ENCODE measurements at places on chromosomes 3 and 15.

- no peak for DNase-seq
These were observed 26.4 kb downstream of the FHIT start for GRCh38 chr3:61224823-61225222.

DNA sequence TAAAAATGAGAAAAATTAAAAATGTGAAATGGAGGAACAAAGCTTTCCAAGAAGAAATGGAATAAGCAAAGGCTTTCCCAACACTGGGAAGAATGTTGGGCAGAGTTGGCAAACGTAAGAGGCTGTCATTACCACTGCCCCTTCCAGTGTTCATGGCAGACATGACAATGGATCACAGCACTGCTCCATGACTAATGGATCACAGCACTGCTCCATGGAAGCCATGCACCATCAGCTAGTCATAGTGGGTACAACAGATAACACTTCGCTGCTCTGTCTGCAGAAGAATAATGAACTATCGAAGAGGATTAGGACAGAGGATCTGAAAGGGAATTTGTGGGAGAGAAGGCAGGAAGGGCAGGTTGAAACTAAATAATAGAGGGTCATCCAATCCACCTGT, 5.0 kb downstream of the CAV3 start:
- no peak for DNase-seq

GRCh38 chr3:57464801-57465200, 79.3 kb downstream of the DNAH12 start:
- DNase-seq: no peak

GRCh38 chr15:39508536-39508935, 72.3 kb upstream of the THBS1 start:
- DNase-seq: no peak

- DNase-seq: no peak
These were observed 10.6 kb downstream of the LAMP3 start for GRCh38 chr3:183151821-183152351.

DNA sequence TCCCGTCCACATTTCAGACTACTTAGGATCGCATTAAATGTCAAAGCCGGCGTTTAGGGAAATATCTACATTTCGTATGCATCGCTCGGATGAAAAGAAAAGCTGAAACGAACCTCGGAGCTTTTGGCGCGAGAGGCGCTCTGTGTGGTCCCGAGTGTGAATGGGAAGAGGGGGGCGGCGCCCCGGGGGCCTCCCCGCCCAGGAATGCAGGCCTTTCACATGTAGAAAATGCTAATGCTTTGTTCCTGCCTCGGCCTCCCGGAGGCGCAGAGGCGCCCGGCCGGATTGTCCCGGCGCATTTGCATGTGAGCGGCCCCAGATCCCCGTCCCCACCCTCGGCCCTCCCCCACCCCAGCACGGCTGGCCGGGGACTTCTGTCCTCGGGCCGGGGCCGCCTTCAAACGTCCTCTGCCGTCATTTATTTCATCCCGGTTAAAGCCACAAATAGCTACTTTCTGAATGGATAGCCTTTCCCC, 37.0 kb upstream of the TRIM71 start:
- DNase-seq: no peak

- DNase-seq: no peak
These were observed 661.2 kb upstream of the NR2F2 start for GRCh38 chr15:95669146-95669922.

DNA sequence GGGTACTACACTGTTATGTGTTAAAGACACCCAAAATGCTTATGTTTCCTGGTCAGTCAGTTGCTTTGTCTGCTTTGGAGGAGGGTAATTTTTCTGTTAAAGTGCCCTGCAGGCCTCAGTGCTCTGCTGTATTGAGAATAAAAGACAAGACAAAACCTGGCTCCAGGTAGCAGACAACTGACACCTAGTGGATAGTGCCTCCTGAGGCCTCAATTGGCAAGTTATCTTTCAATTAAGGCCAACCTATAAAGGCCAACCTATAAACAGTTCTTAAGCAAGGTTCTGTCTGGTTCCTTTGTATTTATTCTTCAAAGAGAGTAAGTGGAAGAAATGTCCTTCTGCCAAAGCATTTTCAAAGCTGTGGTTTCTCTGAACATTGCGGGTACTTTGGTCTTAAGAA, 773.8 kb downstream of the MECOM start:
- no peak for DNase-seq

GRCh38 chr3:172069478-172069877, 30.1 kb downstream of the FNDC3B start:
- no peak for DNase-seq

DNA sequence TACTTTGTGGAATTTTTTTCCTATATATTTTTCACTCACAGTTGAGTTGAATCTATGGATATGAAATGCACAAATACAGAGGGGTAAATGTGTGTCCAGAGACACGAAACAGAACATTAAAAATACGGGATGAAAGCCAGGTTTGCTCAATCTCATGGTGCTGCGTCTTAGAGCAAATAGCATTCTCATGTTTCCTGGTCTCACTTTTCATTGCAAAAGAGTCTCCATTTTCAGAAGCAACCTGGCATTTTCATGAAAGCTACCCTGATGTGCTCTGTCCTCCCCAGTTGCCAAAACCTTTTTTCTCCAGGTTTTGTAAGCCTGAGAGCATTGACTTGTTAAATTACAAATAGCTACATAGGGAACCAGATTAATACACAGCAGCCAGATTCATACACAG, 49.5 kb upstream of the MBNL1 start:
- DNase-seq: no peak

DNA sequence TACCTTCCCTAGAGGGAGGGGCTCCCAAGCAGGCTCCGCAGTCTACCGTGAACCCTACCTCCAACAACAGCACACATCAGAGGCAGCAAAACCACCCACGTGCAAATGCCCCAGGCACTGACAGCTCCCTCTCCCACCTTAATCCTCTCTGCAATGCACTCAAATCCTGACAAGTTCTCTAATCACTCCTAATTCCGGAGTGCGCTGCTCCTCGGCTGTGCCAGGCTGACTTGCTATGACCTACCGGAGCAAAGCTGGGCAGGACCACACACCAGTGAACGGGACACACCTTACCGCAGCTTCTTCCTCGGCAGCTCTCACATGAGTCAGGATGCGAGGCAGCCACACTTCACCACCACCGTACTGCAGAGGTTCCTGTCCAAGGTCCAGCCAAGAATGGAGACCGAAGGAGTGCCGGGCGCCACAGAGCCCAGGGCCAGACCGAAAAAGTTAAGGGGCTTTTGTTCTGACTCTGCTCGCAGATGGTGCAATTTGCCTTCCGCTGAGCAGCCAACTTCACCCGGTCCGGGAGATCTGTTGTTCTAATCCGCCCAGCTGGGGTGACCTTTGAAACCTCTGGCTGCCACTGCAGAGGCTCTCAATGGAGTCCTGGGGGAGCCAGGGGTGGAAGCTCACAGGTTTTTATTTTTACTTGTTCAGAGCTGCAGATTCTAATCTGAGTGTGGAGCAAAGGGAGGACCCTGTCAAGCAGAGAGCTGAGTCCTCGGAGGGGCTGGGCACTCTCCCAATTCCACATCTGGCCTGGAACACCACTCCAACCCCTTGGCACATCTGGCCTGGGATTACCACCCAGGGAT, 84.4 kb downstream of the MYLK start:
- no peak for DNase-seq

- no peak for DNase-seq
These were observed 401.9 kb upstream of the IL12A start for GRCh38 chr3:159586571-159587202.

DNA sequence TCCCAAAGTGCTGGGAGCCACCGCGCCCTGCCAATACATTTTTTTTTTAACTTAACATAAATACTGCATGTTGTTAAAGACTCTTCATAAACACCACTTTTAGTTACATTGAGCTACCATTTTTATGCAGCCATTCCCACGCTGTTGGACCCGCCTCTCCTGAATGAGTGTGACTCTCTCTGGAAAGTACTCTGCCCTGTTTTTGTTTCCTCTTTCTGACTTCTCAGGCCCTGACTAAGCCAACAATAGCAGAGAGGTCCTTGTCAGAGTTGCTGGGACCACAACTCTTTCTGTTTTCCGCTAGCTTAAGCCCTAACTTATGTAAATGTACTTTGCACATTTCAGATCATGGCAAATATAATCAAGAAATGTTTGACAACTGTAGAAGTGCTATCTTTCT, 35.2 kb downstream of the PARP15 start:
- DNase-seq: no peak

- DNase-seq: no peak
These were observed 44.6 kb downstream of the TPRA1 start for GRCh38 chr3:127545711-127546457.

- no peak for DNase-seq
These were observed 80.8 kb upstream of the PROK2 start for GRCh38 chr3:71865727-71866126.

DNA sequence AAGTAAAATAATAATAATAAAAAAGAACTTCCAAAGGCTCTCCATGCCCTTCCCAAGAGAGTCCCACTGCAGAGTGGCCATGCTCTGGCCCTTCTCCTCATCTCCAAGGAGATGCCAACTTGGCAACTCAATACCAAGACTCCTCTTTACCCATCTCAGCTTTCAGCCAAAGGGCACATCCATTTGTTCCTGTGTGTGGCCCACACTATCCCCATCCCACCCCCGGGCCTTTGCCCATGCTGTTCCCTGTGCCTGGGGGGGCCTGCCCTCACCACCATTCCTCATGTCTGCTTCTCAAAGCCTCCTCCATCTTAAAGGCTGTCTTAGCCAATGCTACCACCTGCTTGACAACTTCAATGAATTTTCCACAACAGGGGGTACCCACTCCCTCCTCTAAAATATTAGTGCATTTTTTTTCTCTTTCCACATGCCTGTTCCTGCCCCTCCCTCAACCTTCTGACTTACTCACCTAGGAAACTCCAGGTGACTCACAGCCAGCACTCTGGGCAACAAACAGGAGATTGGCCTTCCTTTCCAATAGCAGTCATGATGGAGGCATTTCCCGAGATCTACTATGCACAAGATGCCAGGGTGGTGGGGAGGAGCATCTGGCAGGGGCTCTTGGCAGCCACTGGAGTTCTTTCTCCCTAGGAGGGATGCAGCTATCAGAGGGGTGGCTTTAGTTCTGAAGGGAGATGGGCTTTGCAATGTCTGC, 109.4 kb upstream of the SMAD3 start:
- DNase-seq: no peak

DNA sequence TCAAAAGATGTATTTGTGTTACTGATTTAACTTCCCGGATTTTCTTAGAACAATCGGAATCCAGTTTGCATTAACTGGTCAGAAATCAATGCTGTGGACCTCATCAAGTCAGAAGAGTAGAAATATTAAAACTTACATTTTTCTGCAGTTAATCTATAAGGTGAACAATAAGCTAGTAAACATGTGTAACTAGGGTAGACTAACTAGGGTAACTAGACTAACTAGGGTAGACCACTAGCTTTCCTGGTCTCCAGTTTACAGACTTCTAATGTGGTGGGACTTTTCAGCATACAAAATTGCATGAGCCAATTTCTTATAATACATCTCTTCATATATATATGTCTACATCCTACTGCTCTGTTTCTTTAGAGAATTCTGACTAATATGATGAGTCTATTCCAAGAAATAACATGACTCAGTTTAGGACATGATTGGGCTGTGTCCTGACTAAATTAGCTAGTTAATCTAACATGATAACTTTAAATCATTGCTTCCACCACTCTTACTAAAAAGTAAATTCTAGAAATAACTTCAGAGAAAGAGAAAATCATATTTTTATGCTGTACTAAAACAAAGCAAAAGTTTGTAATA, 5.3 kb downstream of the PLSCR2 start:
- DNase-seq: no peak

- no peak for DNase-seq
These were observed 583.4 kb upstream of the ROBO1 start for GRCh38 chr3:80351201-80351600.

- no peak for DNase-seq
These were observed 89.9 kb downstream of the CCNL1 start for GRCh38 chr3:157069846-157070677.

DNA sequence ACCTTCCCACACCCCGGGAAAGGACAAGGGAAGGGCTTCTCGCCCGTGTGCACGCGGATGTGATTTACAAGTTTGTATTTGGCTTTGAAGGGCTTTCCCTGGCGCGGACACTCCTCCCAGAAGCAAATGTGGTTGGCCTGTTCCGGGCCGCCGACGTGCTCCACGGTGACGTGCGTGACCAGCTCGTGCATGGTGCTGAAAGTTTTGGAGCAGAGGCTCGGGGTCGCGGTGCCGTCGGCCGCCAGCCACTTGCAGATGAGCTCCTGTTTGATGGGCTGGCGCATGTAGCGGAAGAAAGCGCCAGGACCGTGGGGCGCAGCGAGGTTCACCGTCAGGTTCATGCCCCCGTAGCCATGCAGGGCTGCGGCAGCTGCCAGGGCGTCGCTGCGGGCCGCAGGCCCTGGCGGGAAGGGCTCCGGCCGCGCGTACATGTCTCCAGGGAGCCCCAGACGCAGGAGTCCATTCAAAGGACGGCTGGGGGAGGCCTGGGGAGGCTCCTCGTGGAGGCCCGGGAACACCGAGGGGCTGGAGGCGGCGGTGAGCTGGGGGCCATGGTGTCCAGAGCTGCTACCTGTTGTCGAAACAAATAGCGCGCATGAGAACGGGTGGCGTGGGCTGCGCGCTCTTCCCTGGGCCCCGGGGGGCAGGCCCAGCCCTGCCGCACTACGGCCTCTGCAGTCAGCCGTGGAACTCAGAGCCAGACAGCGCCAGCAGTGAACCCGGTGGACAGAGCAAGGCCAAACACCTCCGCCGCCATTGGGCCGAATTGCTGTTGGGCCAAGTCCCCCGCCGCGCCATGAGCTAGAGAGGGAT, 10.2 kb downstream of the ZIC4 start:
- DNase-seq: no peak

DNA sequence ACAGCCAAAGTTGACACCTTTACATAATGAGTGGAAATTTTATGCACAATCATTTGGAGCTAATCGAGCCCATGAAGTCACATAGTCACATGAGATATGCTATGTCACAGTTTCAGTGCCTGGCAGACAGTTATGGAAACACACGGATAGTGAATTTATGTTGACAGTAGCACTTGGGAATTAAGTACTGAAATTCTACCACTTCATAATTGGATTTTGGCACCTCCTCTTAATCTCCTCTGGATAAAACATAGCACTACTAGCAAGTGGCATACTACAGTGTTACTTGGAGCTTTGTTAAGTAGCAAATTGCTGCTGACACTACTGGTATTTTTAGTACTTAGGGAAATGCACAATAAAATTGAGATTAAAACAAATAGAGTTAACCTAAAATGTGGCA, 1679.4 kb downstream of the OTOL1 start:
- DNase-seq: no peak

DNA sequence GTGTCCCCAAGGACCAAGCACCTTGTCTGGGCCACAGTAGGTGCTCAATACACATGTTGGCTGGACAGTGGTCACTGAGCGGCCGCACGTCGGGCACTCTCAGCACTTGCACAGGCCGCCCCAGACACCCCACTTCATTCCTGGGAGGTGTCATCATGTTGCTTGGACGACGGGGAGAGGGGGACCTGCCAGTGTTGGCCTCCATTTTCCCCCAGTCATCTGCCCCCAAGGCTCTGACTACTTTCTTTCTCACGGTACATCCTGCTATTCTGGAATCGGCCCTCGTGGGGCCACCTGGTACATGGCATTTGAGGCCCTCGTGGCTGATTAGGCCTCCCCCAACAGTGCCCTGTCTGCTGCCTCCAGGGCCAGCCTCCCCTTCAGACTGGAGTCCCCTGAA, 1.2 kb upstream of the RHO start:
- no peak for DNase-seq
